ENCODE measurements at places on chromosomes 5 and 9.

GRCh38 chr5:151264113-151264512 lies 11.1 kb downstream of the GM2A start:
- peaks cover 23% of the 10 kb centered on the region for H3K36me3 ChIP-seq
- H3K27ac ChIP-seq, result no peak overlapping the region
- H3K4me3 ChIP-seq, result no peak overlapping the region
- no peaks in the 10 kb centered on the region for H3K4me1 ChIP-seq

DNA sequence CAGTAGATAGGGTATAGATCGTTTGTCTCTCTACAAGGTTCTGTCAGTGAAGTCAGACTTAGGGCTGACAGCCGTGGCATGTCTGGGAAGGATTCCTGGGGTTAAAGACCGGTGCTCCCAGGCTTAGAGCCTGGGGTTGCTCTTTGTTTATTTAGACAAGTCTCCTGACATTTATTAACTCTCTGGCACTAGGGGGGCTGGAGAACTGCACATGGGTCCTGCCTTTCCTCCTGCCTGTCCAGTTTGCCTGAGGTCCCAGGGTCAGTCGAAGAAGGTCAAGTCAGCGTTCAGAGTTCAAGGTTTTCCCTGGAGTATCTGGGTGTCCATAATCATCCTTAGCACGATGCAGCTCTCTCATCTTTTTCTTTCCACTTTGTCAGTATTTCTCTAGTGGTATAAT lies 5.6 kb downstream of the EGFLAM start:
- H3K4me1 ChIP-seq, result no peaks in the 10 kb centered on the region
- H3K27ac ChIP-seq, result no peak overlapping the region
- no peak for DNase-seq
- H3K4me3 ChIP-seq, result no peak overlapping the region
- peaks cover 19% of the 10 kb centered on the region for H3K27me3 ChIP-seq

GRCh38 chr5:9766581-9766980 lies 136.4 kb upstream of the TAS2R1 start:
- H3K4me3 ChIP-seq, result no peak overlapping the region
- H3K27ac ChIP-seq, result no peak overlapping the region
- H3K36me3 ChIP-seq, result no peaks in the 10 kb centered on the region
- H3K4me1 ChIP-seq, result no peaks in the 10 kb centered on the region
- H3K27me3 ChIP-seq, result no peaks in the 10 kb centered on the region

DNA sequence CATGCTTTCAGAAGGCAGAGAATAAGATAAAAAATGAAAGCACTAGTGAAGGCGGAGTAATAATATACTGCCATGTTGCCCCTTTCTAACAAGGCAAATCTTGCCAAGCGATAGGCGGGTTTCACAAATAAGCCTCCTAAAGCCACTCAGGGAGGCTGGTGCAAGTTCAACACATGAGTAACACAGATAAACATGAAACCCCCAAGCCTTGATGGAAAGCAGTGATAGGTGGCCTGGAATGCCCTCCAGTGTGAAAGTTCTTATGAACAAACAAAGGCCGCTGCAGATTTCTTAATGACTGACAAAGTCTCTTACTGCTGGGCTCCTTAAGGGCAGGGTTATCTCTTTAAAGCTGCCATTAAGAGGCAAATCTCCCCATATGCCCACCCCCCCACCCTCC lies 154.7 kb downstream of the ZDHHC21 start:
- H3K27ac ChIP-seq, result no peak overlapping the region
- no peak overlapping the region for H3K4me3 ChIP-seq
- no peak for DNase-seq

DNA sequence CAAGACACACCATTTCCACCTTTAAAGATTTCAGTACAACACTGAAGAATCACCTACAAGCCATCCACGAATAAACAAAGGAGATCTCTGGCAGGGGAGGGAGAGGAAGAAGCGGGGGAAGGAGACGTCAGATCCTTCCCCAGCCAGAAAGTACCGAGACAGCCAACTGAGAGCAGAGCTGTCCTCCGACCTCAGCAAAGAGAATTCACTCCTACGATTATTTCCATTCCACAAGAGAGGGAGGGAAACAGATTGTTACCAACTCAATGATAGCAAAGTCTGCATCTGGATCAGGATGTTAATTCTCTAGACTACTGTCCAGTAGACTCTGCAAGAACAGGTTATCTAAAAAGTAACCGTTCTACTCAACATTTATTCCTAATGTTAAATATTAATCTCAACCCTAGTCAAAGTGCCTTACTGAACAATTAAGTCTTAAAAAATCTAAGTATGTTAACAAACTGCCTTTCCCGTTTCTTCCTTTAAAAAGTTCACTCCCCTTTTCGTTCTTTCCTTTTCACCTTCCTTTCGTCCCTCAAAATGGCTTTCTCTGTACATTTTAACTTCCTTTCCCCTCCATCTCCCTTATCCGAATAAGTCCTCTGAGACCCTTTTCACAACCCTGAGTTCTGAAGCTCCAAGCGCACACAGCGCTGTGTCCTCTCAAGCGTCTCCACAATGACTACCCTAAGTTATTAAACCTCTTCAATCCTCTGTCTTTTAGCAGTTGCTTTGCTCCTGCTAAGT lies 1.4 kb downstream of the CHD1 start:
- H3K4me3 ChIP-seq, result peak overlapping the region; percentile 97
- H3K36me3 ChIP-seq, result peaks cover 54% of the 10 kb centered on the region
- no peaks in the 10 kb centered on the region for H3K27me3 ChIP-seq
- DNase-seq, result peak; percentile 63

- H3K4me1 ChIP-seq, result no peaks in the 10 kb centered on the region
- no peak overlapping the region for H3K4me3 ChIP-seq
- H3K27me3 ChIP-seq, result no peaks in the 10 kb centered on the region
These were observed 64.1 kb downstream of the PLAC8L1 start for GRCh38 chr5:146041180-146041789.

DNA sequence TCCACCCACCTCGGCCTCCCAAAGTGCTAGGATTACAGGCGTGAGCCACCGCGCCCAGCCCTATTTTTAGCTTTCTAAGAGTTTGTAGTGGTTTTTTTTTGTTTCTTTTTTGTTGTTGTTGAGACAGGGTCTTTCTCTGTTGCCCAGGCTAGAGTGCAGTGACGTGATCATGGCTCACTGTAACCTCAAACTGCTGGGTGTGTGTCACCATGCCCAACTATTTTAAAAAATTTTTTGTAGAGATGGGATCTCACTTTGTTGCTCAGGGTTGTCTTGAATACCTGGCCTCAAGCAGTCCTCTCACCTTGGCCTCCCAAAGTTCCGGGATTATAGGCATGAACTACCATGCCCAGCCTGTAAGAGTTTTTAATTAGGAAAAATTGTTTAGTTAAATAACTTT lies 145.3 kb upstream of the SH3GL2 start:
- no peak for DNase-seq
- no peak overlapping the region for H3K27ac ChIP-seq
- H3K36me3 ChIP-seq, result no peaks in the 10 kb centered on the region

DNA sequence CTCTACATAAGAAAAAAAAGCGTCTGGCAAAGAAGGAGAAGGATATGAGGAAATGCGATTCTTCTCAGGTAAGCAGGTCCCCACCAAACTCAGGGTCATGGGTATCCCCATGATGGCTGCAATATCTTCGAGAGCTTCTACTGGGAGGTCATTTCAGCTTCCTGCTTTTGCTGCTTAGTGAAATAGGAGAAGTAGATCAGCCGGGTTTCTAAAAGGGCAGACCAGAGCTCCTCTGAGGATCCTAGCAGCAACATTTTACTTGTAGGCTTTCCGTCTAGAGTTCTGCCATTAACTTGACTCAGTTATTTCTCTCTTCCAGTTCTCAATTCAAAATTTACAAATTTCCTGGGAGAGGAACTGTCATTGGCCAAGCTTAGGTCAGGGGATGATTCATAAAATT lies 134.7 kb downstream of the DPYSL3 start:
- H3K27ac ChIP-seq, result no peak overlapping the region
- no peak for DNase-seq
- no peaks in the 10 kb centered on the region for H3K36me3 ChIP-seq
- H3K27me3 ChIP-seq, result no peaks in the 10 kb centered on the region
- no peaks in the 10 kb centered on the region for H3K4me1 ChIP-seq
- H3K4me3 ChIP-seq, result no peak overlapping the region

GRCh38 chr5:112385566-112385965 lies 33.5 kb downstream of the EPB41L4A start:
- no peaks in the 10 kb centered on the region for H3K4me1 ChIP-seq
- no peaks in the 10 kb centered on the region for H3K36me3 ChIP-seq
- no peak for DNase-seq
- no peak overlapping the region for H3K4me3 ChIP-seq

All from CD4-positive, alpha-beta T cell (primary cell).